Stimulated activated CD8-positive, alpha-beta memory T cell treated with anti-CD3 and anti-CD28 coated beads, Interleukin-4, amount 100 ng/mL, for 1 hour (primary cell): ENCODE measurements at places on chromosomes 12 and 14.

- DNase-seq: no peak
Measured at GRCh38 chr12:58414398-58414871, 473.1 kb downstream of the ATP23 start.

DNA sequence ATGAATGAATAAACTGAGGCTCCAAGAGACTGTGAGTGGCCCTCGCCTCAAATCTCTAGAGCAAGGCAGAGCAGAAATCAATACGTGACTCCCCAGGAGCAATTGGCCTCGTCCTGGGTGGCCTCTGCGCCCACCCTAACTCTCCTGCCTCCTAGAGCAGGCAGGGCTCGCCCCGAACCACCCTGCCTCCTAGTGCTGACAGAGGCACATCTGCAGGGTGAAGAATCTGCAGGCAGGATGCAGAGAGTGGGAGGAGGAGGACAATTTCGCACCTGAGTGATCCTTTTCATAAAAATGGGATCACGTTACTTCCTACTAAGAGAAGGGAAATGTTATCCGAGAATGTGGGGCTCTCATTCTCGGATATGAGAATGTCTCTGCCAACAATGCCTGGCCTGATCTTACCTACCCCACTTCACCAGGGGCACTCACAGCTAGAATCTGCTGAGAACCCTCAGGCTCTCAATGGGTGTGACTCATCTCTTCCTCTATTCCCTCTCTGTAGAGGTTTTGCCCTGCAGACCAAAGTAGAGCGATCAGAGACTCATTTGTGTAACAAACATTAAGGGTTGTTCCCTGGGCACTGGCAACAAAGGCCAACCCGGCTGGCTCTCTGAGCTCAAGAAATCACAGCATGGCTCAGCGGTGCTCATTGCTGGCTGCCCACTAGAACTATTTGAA is 61.7 kb upstream of the BCL2L14 start:
- DNase-seq: peak; percentile 13

DNA sequence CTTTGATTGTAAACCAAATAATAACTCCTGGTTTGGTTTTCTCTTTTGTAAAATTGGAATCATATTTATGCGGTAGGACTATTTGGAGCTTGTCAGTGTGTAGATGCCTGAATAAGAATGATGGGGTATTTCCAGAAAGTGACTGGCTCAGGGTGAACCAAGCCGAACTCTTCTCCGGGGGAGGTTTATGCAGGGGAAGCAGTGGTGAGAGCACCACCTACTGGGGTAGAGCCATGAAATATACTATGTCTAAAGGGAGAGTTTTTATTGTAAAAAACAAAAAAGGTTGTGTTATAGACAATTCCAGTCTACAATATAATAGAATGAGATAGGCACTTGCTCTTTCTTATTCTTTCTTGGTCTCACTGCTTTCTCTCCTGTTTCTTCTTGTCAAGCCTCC is 222.9 kb upstream of the SLC16A7 start:
- DNase-seq: no peak

DNA sequence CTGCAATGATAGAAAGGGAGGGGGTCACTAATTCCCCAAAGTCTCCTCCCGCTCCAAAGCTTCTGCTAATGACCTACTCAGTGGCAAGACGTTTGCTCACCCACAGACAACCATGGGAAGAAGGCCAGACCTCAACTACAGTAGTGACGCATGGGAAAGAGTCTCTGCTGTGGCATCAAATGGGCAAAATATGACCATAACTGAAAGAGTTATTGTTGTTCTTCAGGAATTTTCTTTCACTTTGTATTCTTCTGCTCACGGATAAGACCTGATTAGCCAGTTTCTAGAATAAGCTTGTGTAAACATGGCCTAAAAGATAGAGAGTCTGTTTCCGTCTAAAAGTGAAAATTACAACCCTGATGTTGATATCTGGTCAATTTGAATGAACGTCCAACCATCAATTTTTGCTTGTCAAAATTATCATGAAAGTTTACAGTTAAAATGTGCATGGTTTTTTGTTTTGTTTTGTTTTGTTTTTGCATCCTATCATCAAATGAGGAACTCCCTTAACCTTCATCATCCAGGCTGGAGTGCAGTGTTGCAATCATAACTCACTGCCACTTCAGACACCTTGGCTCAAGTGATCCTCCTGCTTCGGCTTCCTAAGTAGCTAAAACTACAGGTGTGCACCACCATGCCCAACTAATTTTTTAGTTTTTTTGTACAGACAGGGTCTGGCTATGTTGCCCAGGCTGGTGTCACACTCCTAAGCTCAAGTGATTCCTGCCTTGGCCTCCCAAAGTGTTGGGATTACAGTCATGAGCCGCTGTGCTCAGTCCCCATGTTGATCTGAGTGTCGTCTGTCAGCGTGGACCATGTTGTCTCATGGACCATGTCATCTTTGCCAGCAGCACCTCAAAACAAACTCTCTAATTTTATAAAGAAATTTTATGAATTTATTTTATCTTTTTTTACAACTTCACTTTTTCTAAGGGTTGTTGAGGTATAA is 7.0 kb downstream of the KRT6B start:
- DNase-seq: no peak

- no peak for DNase-seq
Measured at GRCh38 chr14:102898776-102899515, 23.5 kb upstream of the AMN start.

- peak; percentile 34 for DNase-seq
Measured at GRCh38 chr12:104219908-104220404, 4.4 kb downstream of the TXNRD1 start.

- no peak for DNase-seq
Measured at GRCh38 chr12:21831791-21832344, 57.4 kb upstream of the KCNJ8 start.

DNA sequence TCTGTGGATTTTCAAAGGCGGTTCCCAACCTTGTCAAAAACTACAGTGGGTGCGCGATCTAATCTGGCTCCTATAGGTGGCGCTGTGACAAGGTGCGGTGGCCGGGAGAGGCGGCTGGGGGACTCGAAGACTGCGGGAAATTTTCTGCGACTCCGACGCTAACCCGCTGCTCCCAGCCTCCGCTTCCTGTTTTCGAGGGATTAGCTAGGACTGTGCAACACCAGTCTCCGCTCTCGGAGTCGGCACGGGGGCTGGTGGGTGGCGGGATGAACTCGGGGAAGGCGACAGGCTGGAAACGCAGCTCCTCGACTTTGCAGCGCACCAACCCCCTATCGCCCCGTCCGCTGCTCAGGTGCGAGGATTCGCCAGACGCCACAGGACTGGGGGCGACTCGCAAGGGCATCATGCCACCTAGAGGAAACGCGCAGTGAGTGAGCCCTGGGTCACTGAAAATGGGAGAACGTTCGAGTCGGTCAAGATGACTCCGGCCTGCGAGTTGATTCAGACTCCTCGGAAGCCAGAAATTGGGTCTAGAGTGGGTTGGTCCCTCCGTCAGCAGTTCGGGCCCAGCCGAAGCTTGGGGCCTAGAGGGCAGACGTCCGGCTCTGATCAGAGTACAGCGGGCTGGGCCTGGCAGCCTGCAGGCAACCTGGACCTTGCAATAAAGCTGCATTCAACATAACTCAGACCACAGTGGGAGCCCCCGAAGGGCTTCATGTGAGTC is 5.5 kb upstream of the PAX9 start:
- DNase-seq: no peak

DNA sequence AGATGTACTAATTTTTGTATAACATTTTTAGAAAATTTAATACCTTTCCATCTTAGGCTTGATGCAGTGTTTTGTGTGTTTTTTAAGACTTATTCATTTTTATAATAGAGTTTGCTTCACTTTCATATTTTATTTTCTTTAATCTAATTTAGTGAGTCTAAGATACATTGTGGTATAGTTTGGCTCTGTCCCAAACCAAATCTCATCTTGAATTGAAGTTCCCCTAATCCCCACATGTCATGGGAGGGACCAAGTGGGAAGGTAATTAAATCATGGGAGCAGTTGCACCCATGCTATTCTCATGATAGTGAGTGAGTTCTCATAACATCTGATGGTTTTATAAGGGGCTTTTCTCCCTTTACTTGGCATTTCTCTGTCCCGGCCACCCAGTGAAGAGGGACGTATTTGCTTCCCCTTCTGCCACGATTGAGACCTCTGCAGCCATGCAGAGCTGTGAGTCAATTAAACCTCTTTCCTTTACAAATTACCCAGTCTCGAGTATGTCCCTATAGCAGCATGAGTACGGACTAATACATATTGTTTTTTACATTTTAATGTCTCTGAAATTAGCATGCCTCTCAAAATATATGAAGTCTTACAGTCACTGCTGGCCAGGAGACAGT is 34.9 kb downstream of the GABARAPL1 start:
- no peak for DNase-seq

GRCh38 chr12:24500831-24501230 is 448.1 kb downstream of the BCAT1 start:
- no peak for DNase-seq

DNA sequence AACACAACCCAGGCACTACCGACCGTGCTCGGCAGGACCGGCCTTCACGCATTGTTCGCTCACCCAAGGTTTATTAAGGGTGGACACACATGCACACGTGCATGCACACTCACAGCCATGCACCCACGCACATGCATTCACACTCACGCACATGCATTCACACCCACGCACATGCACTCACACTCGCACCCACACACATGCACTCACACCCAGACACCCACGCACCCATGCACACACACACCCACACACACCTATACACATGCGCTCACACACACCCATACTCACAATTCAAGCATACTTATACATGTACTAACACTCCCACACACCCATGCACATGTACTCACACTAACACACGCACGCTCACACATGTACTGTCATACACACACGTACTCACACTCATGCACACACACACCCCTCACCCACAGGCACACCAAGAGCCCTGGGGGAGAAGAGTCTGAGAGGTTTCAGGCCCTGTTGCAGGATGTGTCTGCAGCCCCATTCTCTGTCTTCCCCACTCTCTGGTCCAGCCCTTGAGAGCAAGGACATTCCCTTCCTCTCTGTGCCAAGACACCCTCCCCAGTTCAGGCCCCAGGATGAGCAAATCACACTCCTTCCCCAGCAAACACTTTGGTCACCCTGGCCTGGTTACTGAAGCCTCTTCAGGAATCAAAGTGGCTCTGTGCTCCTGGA is 49.4 kb upstream of the BCL11B start:
- DNase-seq: no peak

DNA sequence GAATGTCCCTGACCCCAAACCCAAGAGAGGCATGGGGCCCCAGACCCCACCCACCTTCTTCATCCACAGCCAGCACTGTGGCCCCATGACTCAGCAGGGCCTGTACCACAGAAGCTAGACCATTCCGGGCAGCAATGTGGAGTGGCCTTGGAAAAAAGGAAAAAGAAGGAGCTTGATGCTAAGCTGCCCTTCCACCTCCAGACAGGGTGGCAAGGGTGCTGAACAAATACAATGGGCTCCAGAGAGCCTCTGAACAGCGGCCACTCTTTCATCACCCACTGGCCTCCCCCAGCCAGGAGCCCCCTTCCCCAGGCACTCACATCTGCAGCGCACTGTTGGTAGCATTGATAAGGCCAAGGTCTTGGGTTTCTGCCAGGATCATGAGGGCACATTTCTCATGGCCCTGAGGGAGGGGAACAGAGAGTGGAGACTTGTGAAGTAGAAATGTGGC is 13.9 kb downstream of the SLC39A5 start:
- DNase-seq: no peak

DNA sequence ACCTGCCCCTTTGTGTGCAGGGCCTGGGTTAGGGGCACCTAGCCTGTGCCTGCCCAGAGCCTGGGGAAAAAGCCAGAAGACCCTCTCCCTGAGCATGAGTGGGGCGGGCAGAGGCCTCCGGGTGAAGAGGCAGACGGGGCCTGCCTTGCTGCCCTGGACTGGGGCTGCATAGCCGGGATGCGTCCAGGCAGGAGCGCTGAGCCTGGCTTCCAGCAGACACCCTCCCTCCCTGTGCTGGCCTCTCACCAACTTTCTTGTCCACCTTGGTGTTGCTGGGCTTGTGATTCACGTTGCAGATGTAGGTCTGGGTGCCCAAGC is 216.1 kb downstream of the TMEM121 start:
- no peak for DNase-seq

DNA sequence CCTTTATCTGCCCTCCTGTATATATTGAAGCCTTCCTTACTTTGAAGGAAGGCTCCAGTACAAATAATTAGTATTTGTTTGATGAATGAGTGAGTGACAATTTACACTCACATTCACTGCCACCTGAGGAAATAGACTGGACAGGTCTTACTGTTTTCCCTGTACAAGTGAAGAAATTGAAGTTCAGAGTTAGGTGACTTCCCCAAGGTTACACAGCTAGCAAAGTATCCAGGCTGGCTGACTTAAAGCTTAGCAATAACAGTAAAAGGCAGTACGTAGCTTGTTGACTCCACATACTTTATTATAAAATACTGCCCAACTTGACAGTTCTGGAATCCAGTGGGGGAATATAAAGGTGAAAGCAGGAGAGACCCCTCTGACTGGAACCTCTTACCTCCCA is 2.6 kb upstream of the KRT18 start:
- DNase-seq: no peak

DNA sequence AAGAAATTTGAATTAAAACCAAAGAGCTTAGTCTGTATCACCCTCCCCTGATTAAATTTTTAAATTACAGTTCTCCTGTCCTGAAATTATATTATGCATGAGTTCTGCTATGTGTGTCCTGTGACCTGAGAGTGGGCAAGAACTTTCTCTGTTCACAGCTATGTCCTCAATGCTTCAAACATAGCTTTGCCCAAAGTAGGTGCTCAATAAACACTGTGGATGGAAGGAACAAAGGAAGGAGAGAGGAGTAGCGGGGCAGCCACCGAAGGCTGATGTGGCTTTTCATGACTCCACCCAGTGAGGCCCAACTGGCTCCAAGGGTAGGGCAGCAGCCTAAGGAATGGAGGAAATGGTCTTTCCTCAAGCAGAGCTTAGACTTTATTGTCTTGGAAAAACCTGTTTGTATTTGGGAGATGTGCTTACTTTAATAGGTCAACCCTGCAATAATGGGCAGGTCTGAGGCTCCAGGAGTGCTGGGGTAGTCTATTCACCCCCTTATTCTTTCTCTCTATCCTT is 7.6 kb upstream of the MARK3 start:
- no peak for DNase-seq

DNA sequence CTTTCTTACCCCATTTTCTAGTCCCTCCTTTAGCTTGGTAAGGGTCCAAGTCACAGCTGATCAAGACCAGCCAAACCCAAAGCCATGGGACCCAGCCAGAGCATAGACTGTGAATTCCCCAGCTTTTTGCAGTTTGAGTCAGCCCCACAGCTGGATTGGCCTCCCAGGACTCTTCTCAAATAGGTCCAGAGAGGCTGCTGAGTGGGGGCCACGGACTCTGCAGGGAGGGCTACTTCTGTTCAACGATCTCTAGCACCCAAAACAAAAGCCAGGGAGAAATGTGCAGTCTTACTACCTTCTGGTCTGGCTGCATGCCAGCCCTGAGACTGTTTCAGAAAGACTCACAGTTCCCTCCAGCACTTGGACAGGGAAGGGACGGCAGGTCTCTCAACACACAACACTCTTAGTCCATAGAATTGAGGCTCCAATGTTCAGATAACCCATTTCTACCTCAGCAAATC is 1.6 kb downstream of the VDR start:
- DNase-seq: no peak

GRCh38 chr12:77236066-77236465 is 170.7 kb upstream of the E2F7 start:
- no peak for DNase-seq
